ENCODE measurements at places on chromosomes 12 and 14. TPM values are rescaled to one million over a fixed set of nuclear protein-coding genes. Genes with fewer than 3 reads are reported as not detected.

GRCh38 chr12:91887957-91888356, 257.7 kb downstream of the BTG1 start:
- H3K4me3 ChIP-seq: no peak overlapping the region
- no peaks in the 10 kb centered on the region for H3K27me3 ChIP-seq
- no peak for DNase-seq
- no peaks in the 10 kb centered on the region for H3K4me1 ChIP-seq
- H3K36me3 ChIP-seq: no peaks in the 10 kb centered on the region
- no peak overlapping the region for H3K27ac ChIP-seq

- H3K4me3 ChIP-seq: no peak overlapping the region
- DNase-seq: no peak
- H3K36me3 ChIP-seq: peaks cover under 1% of the 10 kb centered on the region
- H3K27me3 ChIP-seq: no peaks in the 10 kb centered on the region
- no peak overlapping the region for H3K27ac ChIP-seq
These were observed 23.4 kb downstream of the WBP11 start for GRCh38 chr12:14779834-14780233.

The LTBP2 gene
- total RNA-seq: 1.3 TPM

The BIN2 gene
- 6.0 TPM for total RNA-seq

DNA sequence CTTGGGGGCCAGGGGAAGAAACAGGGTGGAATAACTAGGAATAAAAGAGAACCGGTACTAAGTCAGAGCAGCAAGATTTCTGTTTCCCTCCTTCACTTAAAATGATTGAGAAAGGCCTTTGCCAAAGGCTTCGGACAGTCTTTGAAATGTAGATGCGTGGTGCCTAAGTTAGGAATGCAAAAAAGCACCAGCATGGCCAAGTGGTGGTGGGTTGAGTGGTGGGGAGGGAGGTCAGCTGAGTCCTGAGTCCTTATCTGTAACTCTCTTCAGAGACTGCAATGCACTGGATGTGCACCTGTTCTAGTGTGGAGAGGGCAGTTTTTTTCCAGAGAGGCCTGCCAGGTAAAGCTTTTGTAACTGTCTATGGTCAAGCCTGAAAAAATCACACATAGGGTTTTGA, 919.9 kb downstream of the FSCB start:
- no peaks in the 10 kb centered on the region for H3K27me3 ChIP-seq
- H3K27ac ChIP-seq: no peak overlapping the region
- no peaks in the 10 kb centered on the region for H3K4me1 ChIP-seq
- DNase-seq: no peak
- H3K36me3 ChIP-seq: no peaks in the 10 kb centered on the region
